ENCODE measurements at places on chromosomes 6 and 20.

- no peak for DNase-seq
Measured at GRCh38 chr6:85453490-85453889, 3.6 kb downstream of the NT5E start.

- DNase-seq, result no peak
Measured at GRCh38 chr6:108684771-108685329, 124.1 kb downstream of the FOXO3 start.

- peak; percentile 51 for DNase-seq
Measured at GRCh38 chr20:63553933-63554290, at the start of gene FNDC11. TSS of gene FNDC11 (plus strand) at chr20:63554159. CDS start at chr20:63555664, 1,505 bp downstream.

DNA sequence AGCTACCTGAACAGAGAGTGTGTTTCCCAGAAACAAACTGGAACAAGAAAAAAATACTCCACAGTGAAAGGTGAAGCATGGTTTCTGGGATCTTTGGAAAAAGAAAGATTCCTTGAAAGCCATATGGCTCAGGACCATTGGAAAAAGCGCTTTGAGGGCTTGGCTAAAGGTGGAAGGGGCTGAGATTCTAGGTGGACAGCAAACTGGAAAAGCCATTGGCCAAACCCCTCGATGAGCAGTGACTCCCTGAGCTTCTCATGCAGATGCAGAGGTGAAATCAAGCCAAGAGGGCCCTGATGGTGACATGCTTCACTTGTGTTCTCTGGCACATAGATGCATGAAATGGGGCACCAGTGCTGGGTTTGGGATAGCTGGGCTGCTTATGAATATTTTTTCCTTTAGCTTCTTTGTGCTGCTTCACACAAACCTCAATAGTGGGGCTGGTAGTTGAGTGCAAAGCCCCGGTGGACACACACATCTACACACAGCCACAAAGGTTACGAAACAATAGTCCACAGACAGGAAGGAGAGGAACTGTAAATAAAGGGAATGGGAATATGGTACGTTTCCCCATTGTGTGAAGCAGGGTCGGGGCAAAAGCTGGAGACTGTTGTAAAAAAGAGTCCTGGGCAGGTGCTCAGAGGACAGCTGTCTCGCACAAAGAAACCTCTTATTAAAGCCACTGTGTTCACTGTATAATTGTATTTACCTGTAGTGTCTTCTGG lies 117.8 kb downstream of the FOXA2 start:
- DNase-seq, result no peak

DNA sequence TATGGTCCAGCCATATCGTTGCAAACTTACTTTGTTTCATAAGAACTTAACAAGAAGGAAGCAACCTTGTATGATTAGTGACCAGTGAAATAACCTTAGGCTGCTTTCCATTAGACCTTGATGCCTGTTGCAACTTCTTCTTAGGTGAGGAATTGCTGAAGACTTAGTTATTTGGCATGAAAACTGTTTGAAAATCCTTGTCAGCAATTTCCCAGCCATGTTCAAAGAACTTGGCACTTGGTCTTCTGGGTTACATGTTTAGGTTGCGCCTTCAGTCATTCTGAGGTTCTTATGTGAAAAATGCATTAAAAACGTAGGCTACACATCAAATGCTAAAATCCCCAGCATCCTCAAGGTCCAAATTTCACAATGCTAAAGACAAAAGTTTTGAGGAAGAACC lies 232.0 kb upstream of the CEP162 start:
- DNase-seq, result no peak

- DNase-seq, result no peak
Measured at GRCh38 chr6:25485821-25486534, 166.0 kb upstream of the SCGN start.

DNA sequence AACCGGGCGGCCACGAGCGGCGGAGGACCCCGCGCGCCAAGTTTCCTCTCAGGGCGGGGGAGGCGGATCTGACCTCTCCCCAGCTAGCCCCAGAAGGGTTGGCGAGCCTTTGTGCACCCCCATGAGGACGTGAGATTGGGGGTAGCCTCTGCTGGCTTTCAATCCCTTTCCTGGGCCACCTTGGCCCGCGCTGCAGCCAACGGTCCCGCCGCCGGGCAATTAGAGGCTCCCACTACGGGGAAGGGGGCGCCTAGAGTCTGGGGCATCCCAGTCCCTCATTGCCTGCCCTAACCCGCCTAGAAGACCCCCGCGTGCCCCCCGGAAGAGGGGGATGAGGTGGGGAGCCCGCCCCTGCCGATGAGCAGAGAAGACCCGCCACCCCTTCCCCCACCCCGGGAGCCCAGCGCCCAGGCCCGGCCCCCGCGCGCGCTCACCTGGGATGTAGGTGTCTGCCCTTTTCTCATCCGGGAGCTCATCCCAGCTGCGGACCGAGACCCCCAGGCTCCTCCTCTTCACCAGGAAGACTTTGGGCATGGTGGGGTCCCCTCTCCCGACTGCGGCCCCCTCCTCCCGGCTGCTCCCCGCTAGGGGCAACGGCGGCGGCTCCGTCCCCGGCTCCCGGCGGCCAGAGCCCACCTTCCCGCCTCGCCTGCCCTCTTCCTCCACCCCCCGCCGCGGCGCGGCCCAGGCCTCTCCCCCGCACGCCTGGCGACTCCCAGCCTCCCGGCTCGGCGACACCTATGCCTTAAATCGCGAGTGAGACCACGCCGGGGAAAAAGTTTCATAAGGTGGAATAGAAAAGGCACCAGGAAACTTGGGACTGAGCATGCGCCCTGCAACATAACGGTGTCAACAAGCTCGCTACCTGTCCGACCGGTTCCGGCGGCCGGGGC lies at the start of gene OVOL2:
TSS of gene OVOL2 (minus strand) at position 816 of the 893 bp plus-strand sequence. CDS start at position 534, 282 bp downstream.
- no peak for DNase-seq

DNA sequence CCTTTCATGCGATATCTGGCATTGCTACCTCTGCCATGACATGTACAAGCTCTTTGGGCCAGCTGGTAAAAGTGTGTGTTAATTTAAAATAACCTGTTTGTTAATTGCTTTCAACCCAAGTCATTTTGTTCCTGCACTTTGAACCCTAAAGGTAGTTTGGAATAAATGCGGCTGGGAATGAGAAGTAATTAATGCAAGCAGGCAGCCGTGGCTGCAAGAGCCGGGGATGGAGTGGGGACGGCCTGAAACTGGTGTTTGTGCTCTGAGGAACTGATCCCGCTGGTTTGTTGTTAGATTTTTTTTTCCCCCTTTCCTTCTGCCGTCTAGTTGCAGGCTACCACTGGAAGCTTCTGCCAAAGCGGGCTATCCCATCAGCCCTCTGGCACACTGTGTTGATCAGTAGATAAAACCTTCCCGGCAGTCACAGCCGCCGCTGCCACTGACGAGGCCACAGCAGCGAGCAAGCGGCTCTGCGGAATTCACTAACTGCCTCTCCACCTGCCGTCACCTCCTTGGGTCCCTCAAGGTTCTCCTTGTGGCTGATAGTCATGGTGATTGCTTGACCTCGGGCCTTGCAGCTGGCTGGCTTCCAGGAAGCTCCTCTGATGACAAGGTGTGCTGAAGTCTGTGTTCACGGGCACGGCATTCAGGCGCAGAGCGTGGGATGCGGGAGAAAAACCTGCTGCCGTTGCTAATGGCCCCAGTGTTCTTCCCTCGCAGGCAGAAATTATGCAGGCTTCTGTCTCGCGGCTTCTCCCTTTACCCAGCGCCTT lies 315.9 kb downstream of the TFAP2A start:
- DNase-seq, result no peak

- no peak for DNase-seq
Measured at GRCh38 chr6:33206864-33207551, 1.3 kb upstream of the RING1 start.

- DNase-seq, result no peak
Measured at GRCh38 chr6:700490-700889, 7.6 kb upstream of the EXOC2 start.

- DNase-seq, result no peak
Measured at GRCh38 chr20:54062812-54063280, 7.5 kb downstream of the BCAS1 start.
